ENCODE measurements at places on chromosomes 12 and 14.

GRCh38 chr14:88233915-88234314, 89.2 kb downstream of the KCNK10 start:
- DNase-seq: no peak

- no peak for DNase-seq
Measured at GRCh38 chr12:116432314-116432750, 126.8 kb upstream of the MAP1LC3B2 start.

- DNase-seq: no peak
Measured at GRCh38 chr14:40252817-40253447, 820.7 kb upstream of the FBXO33 start.

DNA sequence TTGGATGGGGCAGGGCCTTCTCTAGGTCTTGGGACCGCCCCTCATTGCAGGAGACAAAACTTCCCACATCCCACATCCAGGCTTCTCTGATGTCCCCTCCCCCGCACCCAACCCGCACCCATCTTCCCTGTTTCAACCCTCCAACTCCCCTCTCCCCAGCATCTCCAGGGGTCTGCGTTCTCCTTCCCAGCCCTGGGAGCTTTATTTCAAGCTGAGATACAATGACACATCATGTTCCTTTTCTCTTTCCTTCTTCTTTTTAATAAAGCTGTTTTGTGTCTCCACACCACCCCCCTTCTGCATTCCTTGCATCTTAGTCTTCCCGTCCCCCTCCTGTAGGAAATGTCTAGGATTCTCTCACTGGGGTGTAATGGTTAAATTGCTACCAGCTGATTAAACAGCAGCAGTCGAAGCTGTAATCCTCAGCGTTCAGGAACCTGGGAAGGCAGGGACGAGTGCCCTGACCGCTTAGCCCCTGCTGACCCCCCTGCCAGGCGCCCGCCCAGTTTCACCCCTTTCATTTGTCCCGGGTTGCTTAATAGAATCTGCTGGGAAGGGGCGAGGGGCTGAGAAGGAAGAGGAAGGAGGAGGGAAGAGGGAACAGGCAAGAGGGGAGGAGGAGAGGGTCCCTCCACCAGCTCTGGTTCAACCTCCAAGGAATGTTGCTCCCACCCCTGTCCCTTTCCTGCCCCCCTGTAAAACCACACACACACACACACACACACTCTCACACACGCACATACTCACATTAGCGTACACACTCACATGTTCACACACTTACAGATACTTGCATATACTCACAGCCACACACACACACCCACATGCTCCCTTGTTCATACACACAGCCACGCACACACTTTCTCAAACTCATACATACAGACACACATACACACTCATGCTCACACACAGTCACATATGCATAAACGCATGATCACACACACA, 104.5 kb upstream of the MED13L start:
- no peak for DNase-seq

DNA sequence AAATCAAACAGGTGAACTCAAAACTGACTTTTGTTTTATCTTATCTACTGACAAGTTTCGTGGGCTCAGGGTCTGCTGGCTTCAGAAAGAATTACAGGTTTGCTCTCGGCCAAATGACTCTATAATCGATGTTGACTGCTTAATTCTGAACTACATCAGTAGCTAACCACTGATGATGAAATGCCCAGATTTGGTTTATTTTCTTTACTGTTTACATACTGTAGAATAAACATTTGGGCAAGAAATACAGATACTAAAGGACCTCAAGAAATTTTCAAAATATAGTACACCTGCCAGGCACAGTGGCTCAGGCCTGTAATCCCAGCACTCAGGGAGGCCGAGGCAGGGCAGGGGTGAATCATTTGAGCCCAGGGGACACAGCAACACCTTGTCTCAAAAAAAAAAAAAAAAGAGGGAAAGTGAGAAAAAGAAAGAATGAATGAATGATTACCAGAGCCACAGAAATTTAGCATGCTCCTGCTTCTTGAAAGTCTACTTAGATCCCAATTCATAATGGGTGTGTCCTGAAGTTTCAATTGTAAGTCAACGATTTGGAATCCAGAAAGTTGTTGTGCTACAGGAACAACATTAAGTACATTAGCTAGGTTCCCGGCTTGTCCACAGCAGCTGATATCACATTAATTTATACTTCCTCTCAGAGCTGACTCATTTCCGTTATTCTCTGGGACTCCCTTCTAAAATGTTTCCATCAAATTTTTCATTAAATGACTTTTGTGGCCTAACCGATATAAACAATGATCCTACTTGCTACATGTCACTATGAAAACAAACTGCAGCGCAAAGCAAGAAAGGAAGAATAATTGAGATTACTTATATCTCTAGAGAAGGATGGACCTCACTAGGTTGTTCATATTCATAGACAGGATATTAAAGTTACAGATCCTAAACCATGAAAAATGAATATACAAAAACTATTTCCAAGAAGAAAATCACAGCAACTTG, 134.3 kb downstream of the MED13L start:
- no peak for DNase-seq

DNA sequence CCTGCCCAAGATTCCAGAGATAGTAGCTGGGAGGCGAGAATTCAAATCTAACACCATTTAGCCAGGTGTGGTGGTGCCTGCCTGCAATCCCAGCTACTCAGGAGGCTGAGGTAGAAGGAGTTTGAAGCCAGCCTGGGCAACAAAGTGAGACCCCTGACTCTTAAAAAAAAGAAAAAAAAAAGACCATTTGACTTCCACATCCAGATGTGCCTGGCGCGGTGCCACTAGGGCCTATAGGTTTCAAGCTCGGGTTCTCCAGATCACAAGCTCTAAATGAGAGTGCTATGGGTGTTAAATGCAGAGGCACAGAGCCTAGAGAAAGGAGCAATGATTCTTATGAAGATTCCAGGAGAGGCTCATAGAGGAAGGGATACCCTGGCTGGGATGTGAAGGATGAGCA, 22.5 kb downstream of the SYNE3 start:
- no peak for DNase-seq

- DNase-seq: no peak
Measured at GRCh38 chr14:45095143-45095542, 11.2 kb downstream of the PRPF39 start.

DNA sequence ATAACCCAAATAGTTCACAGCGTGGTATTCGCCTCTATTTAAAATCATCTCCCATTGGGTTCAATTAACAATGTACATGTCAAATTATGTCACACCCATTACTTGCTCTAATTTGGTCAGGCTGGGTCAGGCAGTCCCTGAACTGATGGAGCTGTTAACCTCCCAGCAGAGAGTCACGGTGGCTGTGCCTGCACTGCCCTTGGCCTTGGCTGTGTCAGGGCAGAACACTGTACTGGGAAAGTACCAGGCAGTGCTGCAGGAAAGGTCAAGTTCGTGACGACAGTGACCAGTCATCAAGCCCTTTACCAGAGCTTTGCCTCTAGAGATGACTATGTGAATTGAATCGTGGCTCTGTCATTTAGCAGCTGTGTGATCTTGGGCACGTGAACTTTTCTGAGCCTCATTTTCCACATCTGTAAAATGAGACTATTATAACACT, 100.0 kb downstream of the ARF6 start:
- no peak for DNase-seq

DNA sequence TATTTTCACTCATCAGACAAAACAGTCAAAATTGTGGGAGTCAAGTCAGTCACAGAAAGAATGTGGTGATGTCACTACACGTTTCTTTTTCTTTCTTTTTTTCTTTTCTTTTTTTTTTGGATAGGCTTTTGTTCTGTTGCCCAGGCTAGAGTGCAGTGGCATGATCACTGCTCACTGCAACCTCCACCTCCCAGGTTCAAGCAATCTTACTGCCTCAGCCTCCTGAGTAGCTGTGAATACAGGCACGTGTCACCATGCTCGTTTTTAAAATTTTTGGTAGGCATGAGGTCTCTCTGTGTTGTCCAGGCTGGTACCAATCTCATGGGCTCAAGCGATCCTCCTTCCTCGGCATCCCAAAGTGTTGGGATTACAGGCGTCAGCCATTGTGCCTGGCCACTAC, 2.3 kb downstream of the CLECL1 start:
- no peak for DNase-seq

- DNase-seq: no peak
Measured at GRCh38 chr14:98984719-98985041, 287.3 kb downstream of the BCL11B start.

- peak; percentile 64 for DNase-seq
Measured at GRCh38 chr12:110280392-110280778, 662 bp upstream of the ATP2A2 start.

- no peak for DNase-seq
Measured at GRCh38 chr14:101056446-101056845, 152.9 kb upstream of the RTL1 start.

- no peak for DNase-seq
Measured at GRCh38 chr14:99786511-99786989, 6.7 kb upstream of the EML1 start.

- no peak for DNase-seq
Measured at GRCh38 chr12:48512855-48513254, 12.6 kb upstream of the OR8S1 start.

DNA sequence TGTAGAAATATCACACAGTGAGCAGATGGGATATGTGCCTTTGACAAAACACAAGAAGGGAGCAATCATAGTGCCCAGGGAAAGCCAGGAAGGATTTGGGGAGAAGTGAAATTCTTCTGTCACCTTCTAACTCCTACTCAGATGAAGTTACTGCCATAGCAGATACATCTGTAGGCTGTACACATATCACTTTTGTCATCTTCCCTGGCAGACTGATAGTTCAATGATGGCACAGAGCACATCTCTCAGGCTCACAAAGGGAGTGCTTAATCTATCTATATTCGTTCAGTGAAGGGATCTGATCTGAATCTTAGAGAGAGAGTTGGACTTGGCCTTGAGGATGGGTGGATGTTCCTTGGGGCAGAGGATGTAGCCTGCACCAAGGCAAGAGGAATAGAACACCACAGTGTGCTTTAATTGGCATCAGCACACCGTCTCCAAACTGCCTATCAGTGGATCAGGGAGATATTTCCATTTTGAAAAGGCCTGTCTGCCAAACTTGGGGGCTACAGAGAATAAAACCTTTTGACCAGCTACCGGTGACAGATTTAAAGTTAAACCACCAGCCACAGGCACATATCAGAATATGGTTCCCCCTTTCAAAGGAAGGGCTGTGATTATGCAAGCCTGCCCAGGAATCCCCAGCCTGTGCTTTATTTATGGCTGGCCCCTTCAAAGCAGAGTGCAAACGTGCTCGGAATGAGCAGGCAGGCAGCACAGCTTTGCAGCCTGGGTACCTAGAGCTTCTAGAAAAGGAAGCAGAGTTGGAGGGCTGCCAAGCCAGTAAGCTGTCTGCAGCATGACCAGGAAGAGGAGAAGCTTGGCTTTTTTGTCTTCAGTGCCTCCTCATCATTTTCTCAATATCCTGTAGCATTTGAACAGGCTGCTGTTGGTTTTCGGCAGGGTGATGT, 165.5 kb upstream of the DYRK2 start:
- DNase-seq: peak; percentile 64

DNA sequence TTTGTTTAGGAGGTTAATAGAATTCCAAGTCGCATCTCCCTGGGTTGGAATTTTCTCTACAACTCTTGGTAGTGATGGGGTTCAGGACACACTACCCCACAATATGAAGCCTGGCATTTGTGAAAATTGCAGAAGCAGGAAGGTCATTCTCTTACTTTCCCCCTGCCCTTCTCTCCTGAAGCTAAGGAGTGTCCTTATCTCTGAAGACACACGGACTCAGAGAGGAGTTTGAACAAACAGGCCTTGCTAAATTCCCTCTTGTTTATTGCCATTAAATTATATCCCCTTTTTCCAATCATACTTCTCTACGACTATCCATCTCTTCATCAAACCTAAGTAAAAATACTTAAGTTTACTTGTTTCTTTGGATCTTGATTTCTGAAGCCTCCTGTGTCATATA, 443.0 kb downstream of the RAD51B start:
- no peak for DNase-seq

DNA sequence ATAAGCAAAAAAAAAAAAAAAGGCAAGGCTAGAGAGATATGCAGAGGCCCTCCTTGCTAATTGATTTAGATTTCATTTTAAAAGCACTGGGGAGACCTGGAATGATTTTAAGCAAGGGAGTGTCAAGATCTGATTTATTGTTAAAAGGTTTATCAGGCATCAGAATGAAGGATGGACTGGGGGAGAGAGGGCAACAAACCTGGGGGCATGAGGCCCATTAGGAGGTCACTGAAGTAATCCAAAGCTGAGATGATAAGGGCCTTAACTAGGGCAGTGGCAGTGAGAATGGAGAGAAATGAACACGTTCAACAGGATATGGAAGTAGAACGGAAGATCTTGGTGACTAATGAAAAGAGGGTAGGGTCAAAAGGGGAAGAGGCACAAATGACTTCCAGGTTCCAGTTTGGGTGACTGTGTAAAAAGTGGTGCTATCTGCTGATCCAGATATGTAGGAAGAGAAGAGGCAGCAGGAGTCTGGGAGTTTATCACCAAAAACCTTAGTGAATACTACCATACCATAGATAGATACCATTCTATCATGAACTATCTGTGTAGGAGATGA, 24.0 kb downstream of the KITLG start:
- DNase-seq: no peak

DNA sequence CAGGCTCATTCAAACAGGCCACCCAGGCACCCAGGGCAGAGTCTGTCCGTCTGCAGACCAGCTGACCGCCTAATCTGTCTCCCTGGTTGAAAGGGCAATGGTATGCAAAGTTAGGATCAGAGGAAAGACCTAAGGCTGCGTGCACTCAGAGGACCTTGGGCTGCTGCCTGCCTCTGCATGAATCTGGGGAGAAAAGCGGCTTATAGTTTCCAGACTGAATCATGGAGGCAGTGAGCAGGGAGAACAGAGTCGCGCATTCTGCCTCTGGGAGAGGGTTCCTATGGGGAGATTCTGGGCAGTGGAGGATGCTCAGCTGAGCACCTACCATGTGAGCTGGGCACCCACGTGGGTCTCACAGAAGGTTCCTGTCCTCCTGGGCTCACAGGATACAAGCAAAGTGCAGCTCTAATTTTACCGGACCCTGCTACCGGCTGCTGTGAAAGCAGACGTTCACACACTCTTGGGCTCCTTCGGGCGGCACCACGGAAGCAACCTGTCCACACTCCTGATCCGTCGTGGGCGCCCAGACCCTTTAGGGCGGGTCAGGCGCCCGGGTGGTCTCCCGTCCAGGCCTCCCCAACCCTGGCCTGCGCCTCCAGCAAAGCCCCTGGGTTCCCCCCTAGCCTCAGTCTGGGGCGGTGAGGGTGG, 772 bp downstream of the SCARB1 start:
- peak; percentile 51 for DNase-seq

DNA sequence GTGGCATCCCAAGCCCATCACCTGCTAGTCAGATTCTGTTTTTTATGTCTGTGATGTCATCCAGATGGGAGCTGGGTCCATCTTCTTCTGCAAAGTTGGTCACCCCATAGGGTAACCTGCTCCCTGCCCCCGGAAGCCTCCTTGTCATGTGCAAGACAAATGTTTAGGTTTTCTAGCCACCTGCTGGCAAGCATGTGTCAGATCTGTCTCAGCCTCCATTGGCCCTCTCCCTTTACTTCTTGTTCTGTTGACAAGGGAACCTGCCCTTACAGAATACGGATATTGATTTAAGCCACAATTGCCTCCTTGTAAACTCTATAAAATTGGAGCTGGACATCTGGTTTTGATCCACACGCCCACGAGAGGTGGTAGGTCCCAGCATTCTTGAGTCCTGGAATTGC, 7.5 kb downstream of the NTF3 start:
- no peak for DNase-seq
